ENCODE measurements at places on chromosomes 4 and X. TPM values are rescaled to one million over a fixed set of nuclear protein-coding genes. Genes with fewer than 3 reads are reported as not detected.

DNA sequence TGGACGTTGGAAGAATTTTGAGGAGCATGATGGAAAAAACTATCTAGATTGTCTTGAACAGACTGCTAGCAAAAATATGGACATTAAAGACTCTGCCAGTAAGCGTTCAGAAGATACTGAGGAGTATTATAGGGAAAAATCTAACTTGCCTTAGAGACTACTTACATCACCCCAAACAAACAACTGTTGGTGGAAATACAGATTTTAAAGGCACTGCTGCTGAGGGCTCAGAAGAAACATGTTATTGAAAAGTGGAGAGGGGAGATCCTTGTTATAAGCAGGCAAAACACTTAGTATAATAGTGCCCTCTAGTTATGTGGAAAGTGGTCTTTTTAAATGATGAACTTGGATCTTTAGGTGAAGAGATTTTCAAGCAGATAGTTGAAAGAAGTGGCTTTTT, 29.2 kb downstream of the MAD2L1 start:
- no peak for DNase-seq

The NKX3-2 gene
- polyA plus RNA-seq, result not detected

DNA sequence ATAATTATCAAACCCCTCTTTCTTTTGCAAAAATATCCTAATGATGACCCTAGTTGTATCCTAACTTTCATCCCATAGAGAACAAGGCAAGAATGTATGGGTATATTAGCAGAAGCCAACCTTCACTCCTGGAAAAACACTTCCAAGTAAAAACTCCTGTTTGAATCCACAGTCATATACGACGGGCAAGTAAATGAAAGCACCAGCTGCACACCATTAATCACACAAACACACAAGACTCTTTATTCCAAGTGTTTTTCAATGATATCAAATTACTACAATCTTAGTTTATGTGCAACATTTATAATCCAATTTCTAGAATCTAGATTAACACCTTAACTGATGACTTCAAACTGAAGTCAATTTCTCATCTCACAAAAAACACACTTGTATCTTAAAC, 22.9 kb downstream of the ACSL4 start:
- no peak for DNase-seq

GRCh38 chr4:48681856-48682255, 98.2 kb downstream of the FRYL start:
- no peak for DNase-seq

- no peak for DNase-seq
Observed at GRCh38 chr4:42225286-42225685, 72.8 kb upstream of the BEND4 start.

- no peak for DNase-seq
Observed at GRCh38 chrX:11311706-11312105, 18.5 kb downstream of the AMELX start.

DNA sequence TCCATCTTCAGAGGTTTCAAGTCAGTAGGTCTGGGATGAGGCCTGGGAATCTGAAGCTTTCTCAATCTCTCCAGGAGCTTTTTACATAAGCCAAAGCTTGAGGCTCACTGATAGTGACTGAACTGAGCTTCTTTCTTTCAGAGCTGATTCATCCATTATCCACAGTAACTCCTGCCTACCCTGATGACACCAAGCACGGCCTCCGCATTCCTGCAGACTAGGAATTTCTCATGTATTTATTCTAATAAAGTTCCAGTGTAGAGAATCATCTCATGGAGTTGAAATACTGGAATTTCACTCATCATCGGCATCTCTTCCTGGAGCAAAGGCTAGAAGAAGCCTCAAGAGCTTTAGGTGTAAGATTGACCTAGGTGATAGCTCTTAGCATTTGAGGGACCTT, 12.1 kb upstream of the DCTD start:
- no peak for DNase-seq

DNA sequence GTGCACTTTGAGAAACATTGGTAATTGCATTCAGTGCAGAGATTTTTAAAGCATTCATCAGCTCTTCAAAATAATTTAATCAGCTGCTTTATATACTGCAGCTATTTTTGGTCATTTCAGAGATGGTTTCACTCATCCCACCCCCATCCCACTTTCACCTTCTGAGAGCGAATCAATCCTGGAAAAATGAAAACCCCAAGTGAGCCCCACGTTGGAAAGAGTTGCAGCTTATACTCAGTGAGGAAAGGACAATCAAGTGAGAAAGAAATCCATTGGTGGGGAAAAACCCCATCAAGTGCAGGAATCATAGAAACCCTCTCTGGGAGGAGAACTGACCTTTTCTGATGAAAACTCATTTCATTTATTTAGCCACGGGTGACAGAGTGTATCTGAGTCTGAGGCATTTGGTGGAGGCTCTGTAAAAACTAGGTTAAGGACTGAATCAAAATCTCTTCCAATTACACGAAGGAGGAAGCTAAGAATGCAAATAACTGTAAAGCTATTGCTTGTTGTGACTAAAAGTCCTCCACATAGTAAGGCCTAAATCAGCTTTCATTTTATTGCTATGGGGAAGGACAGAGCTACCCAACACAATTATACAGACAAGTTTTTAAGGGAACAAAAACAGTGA, 240.4 kb upstream of the PGRMC2 start:
- DNase-seq, result no peak

- DNase-seq, result peak; percentile 33
Observed at GRCh38 chr4:37648084-37648817, 37.9 kb downstream of the RELL1 start.

The FAM199X gene
- polyA plus RNA-seq, result 37.5 TPM

GRCh38 chrX:74061879-74062278, 242.1 kb upstream of the ZCCHC13 start:
- no peak for DNase-seq

- no peak for DNase-seq
Observed at GRCh38 chr4:155445306-155445705, 68.5 kb upstream of the MAP9 start.

DNA sequence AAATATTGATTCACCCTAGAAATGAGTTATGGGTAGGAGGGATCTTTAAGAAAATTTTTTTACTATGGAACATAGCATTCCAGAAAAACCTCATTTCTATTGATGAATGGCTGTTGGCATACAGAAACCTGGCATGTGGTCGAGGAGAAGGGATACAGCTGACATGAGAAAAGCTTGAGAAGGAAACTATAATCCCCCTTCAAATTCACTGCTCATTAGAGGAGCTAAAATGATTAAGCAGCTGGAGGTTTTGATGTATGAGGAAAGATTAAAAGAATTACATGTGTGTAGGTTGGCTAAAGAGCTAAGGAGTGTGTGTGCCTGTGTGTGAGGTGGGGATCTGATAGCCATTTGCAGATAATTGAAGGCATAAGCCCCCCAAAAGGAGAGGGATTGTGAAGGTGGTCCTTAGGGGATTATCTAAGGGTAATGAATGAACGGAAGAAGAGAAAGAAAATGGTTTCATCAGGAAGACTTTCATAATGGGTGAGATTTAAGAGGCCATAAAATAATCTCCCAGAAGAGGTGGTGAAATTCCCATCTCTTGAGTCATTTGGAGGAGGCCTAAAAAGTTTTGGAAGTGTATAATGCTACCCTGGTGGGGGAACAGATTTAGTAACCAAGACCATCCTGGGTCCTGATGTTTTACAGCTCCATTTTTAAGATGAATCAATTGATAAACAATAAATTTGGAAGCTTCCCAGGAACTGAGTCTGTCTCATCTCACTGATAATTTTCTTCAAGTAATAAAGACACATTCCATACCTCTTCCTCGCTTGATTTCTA, 272.0 kb upstream of the HAND2 start:
- DNase-seq, result no peak

DNA sequence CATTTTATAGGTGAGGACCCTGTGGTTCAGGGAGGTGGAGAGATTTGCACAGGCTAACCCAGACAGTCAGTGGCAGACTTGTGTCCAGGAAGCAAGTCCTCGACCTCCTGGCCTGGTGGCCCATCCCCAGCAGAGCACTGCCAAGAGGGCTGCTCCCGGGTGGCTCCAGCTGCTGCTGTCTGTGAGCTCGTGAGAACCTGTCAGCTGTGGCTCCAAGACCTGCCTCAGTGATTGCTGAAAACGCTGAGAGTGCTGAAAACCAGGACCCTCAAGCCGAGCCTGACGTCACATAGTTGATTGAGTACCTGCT, 74.2 kb downstream of the RTL9 start:
- no peak for DNase-seq

Measured in left renal cortex interstitium (tissue), 4 donors.